CD4-positive, CD25-positive, alpha-beta regulatory T cell (primary cell): ENCODE measurements at places on chromosomes 6 and 20. TPM values are rescaled to one million over a fixed set of nuclear protein-coding genes. Genes with fewer than 3 reads are reported as not detected.

RAET1G gene
- total RNA-seq: 0.76 TPM

ROS1 gene
- total RNA-seq: not detected

- H3K27ac ChIP-seq: no peak overlapping the region
- no peak overlapping the region for H3K4me3 ChIP-seq
- peaks cover 23% of the 10 kb centered on the region for H3K4me1 ChIP-seq
- DNase-seq: no peak
- H3K27me3 ChIP-seq: no peaks in the 10 kb centered on the region
- H3K36me3 ChIP-seq: peaks cover 35% of the 10 kb centered on the region
Observed at GRCh38 chr6:160010067-160010466, 41.2 kb downstream of the IGF2R start.

GRCh38 chr6:168209420-168209819, 110.2 kb downstream of the DACT2 start:
- no peak overlapping the region for H3K4me3 ChIP-seq
- no peak for DNase-seq
- no peak overlapping the region for H3K27ac ChIP-seq
- no peaks in the 10 kb centered on the region for H3K27me3 ChIP-seq

GRCh38 chr20:47113362-47114109, 218.9 kb downstream of the EYA2 start:
- no peak overlapping the region for H3K27ac ChIP-seq
- H3K4me3 ChIP-seq: no peak overlapping the region
- no peaks in the 10 kb centered on the region for H3K36me3 ChIP-seq
- no peak for DNase-seq

HLA-DPB1 gene
- 153 TPM for total RNA-seq

GRCh38 chr6:52588087-52588709, 11.3 kb upstream of the TRAM2 start:
- no peak for DNase-seq
- no peak overlapping the region for H3K27ac ChIP-seq
- no peaks in the 10 kb centered on the region for H3K27me3 ChIP-seq
- H3K4me3 ChIP-seq: no peak overlapping the region
- no peaks in the 10 kb centered on the region for H3K36me3 ChIP-seq

BPIFB4 gene
- total RNA-seq: not detected

AGER gene
- 27.8 TPM for total RNA-seq

- no peak overlapping the region for H3K4me3 ChIP-seq
- H3K36me3 ChIP-seq: no peaks in the 10 kb centered on the region
- no peak for DNase-seq
Observed at GRCh38 chr20:62177307-62177706, 5.5 kb upstream of the MTG2 start.

DNA sequence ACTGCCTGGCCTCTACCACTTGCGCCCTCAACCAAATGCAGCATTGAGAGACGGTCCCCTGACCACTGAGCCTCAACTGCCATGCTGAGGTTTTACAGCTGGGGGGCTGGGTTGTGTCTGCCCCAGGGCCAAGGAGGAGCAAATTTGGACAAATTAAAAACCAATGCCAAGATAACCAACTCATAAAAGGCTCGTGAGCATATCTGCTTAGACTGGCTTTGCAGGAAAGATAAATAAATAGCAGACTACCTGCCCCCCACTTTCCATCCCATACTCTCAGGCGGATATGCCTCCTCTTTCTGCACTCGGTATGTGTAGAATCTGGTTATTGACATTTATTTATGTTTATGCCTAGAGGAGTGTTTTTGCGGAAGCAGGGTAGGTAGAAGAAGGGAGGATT, 76.8 kb downstream of the ZDHHC14 start:
- no peak for DNase-seq
- H3K4me1 ChIP-seq: peaks cover 4% of the 10 kb centered on the region
- H3K27ac ChIP-seq: no peak overlapping the region
- H3K27me3 ChIP-seq: no peaks in the 10 kb centered on the region
- H3K36me3 ChIP-seq: no peaks in the 10 kb centered on the region

DNA sequence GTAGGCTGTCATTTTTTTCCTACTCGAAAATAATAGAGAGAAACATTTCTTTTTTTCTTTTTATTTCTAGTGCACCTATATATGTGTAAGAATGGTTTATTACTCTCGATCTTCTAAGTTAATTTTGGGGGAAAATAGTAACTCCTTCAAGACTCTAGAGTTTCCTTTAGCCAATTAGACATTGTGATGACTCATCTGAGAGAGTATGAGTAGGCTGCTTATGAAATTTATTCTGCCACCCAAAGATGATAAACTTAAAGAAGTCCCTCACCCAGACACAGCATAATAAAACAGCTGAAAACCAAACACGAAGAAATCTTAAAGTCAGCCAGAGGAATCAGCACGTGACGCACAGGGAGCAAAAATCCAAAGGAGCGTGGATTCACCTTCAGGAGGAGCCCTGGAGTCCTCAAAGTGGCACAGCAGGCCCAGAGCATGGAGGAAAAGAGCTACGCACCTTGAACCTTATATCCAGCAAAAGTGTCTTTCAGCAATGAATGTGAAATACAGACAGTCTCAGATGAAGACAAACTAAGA, 81.9 kb downstream of the ERMARD start:
- H3K4me1 ChIP-seq: no peaks in the 10 kb centered on the region
- no peak for DNase-seq
- H3K4me3 ChIP-seq: no peak overlapping the region
- no peaks in the 10 kb centered on the region for H3K36me3 ChIP-seq
- no peaks in the 10 kb centered on the region for H3K27me3 ChIP-seq

OR2H1 gene
- total RNA-seq: not detected

DNA sequence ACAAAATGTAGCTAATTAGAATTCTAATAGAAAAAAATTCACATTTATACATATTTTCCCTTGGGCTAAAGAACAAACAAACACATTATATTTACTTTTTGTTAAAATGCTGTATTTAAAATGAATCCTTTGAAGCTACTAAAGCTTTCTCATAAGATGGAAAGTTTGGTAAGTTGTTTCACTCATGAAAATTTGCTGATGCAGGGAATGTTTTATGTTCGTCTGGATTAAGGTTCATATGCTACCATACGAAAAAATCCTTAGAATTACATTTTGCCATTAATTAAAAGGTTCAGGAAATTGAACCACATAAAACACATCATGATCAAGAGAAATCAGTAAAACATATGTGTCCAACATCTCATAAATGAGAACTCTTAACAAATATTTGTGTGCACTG, 62.2 kb downstream of the SMLR1 start:
- H3K4me3 ChIP-seq: no peak overlapping the region
- no peaks in the 10 kb centered on the region for H3K4me1 ChIP-seq
- no peak for DNase-seq
- no peak overlapping the region for H3K27ac ChIP-seq
- H3K36me3 ChIP-seq: no peaks in the 10 kb centered on the region

- H3K36me3 ChIP-seq: no peaks in the 10 kb centered on the region
- H3K4me1 ChIP-seq: no peaks in the 10 kb centered on the region
- peaks cover 9% of the 10 kb centered on the region for H3K27me3 ChIP-seq
- H3K27ac ChIP-seq: no peak overlapping the region
- H3K4me3 ChIP-seq: no peak overlapping the region
Observed at GRCh38 chr6:4280031-4280430, 144.7 kb upstream of the ECI2 start.

UBD gene
- not detected for total RNA-seq
